Stimulated activated CD8-positive, alpha-beta memory T cell treated with anti-CD3 and anti-CD28 coated beads, Interleukin-4, amount 100 ng/mL, for 24 hours (primary cell): ENCODE measurements at places on chromosomes 11 and 22.

GRCh38 chr11:3824714-3825472 is 15.9 kb downstream of the RHOG start:
- peak; percentile 70 for DNase-seq

- no peak for DNase-seq
These were observed 13.4 kb upstream of the NECTIN1 start for GRCh38 chr11:119742263-119742861.

DNA sequence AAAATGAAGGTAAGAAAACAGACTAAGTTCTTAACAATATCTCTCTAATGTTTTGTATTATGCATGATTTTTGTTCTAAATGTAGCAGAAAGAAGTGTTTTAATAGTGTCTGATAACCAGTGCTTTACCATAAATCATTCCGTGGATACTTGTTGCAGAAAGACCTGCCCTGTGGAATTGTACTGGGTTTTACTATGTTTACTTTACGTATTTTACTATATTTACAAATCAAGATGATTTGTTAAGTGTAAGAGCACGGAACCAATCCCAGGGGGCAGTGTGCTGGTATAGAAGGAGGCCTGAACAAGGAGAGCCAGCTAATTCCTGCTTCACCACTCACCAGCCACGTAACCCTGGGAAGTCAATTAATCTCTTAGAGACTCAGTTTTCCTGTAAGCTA is 1.4 kb downstream of the HTR3B start:
- DNase-seq: no peak

GRCh38 chr11:17132654-17133053 is 55.2 kb upstream of the RPS13 start:
- DNase-seq: no peak

DNA sequence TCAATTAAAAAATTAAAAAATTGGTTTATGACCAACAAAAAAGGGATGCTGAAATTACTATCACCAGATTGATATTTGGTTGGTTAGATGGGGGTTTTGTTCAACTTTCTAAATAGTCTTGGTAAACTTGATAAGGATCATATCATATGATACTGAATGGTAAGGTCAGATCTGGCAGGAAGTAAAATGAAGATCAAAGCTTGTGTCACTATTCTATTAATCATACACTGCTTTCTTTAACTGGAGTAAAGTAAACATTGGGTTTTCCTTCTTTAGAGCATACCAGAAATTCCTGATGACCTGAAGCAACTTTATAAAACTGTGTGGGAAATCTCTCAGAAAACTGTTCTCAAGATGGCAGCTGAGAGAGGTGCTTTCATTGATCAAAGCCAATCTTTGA is 40.2 kb downstream of the RRM1 start:
- no peak for DNase-seq

DNA sequence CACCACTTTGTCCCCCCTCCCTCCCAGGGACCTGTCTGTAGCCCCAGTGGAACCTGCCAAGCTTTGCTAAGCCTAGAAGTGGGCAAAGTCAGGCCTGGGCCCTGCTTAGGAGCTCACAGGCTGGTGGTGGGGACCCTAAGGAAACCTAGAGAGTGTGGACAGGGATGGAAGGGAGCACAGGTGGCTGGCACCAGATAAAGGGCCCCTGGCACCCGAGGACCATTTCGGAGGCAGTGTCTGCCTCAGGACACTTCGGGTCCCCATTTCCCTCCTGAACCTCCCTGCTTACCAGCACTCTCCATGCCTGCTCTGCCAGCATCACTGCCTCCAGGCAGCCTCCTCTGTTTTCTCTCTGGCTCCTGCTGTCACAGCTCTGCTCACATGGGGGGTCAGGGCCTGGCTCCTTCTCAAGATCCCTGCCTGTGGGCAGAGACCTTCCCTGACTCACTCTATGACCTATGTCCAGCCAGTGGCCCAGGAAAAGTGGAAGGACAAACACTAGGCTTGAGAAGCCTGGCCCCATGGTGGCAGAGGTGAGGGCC is 13.6 kb upstream of the OMP start:
- no peak for DNase-seq

GRCh38 chr22:28920757-28921584 is 37.6 kb downstream of the ZNRF3 start:
- no peak for DNase-seq

- no peak for DNase-seq
These were observed 426.6 kb downstream of the BRD1 start for GRCh38 chr22:49400941-49401598.

GRCh38 chr11:69704508-69705253 is 859 bp upstream of the FGF19 start:
- no peak for DNase-seq

DNA sequence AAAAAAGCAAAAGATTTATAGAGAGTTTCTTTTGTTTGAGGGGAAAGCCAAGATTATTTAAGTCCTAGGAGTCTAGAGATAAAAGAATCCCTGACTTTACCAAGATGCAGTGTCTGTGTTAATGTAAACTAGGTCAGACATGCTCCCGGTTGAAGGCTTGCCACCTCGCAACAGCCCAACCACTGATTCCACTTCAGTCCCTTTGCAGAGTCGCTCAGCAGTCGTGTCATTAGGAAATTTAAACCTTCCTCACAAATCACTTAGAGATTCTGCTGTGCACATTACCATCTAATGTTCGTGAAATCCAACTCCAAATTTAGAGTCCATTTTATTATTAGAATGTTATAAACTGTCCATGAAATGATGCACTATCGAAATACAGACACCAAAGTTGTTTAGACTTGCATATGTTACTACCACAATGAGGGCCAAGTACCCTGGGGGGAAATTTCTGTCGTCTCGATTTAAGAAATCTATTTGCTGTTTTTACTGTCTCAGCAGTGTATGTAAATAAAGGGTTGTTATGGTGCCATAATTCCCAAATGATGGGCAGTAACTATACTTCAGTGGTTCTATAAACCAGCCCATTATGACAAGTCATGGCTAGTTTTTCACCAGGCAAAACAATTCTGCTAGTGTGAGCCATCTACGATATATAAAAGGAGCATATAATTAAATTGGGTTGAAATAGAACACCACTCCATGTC is 101.4 kb upstream of the MTNR1B start:
- DNase-seq: no peak

DNA sequence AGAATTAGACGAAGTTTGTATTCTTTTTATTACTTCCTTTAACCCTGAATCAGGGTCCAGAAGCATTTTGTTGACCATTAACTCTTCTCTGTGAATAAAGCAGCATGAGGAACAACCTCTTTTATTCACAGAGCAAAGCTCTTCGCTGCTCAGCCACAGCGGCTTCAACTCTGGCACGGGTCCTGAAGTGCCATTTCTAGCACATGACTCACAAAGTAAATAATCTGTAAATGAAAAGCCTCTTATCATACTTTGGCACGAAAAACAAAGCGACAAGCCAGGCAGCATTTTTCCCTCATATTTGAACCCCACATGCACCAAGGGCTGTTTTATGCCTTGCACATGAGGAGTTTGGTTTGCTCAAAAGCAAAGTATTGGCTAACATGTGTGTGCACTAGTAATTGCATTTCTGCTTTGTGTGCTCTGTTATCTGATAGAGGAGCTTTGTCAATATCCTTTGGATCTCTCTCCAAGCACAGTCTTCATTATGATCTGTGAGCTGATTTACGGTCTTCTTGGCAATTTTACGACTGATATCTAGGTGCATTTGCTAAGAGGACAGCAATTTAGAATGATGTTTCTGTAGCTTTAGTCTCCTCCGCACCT is 33.0 kb upstream of the APOBEC3A start:
- DNase-seq: no peak

DNA sequence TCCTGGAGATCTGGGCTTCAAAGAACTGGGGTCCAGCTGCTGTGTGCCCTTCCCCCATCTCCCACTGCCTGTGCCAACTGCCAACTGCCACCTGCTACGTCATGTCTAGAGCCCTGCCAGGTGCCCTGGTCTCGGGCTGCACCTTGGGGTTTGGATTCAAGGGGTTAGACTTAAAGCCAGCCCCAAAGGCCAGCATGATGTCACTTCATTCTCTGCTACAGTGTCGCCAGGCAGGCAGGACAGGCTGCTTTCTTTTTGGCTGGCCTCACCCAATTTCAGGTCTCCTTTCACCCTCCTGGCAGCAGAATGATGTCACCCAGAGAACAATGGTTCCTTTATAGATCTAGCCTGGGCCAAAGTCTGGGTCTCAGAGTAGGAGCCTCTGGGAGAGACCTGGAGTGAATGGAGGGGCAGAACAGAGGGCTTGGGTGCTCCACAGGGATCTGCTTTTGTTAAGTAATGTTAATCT is 79.5 kb upstream of the CRYBB3 start:
- no peak for DNase-seq

DNA sequence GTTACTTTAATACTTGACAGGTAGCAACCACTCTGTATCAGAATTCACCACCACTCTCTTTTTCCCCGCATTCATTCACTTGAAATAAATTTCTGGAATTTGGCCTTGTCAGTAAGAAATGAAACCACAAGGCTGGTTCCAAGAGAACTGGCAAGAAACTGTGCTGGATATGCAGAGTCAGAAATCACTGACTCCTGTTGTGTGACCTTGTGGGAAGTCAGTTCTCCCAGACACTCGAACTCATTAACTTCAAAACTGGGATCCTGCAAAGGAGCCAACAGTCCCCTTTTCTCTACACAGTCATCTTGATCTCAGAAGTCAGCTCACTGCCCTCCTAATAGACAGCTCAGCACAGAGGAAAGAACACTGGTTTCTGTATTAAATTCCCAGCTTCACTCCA is 142.7 kb downstream of the LRRC4C start:
- DNase-seq: no peak

DNA sequence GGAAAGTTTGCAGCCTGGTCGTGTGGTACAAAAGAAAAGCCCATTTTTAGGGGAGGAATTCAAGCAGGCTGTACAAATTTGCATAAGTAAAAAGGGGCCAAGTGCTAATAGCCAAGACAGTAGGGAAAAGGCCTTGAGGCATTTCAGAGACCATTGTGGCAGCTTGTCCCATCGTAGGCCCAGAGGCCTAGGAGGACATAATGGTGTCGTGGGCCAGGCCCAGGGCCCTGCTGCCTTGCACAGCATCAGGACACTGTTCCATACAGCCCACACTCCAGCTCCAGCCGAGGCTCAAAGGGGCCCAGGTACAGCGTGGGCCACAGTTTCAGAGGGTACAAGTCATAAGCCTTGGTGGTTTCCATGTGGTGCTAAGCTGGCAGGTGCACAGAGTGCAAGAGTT is 106.9 kb downstream of the GRIK4 start:
- DNase-seq: no peak

DNA sequence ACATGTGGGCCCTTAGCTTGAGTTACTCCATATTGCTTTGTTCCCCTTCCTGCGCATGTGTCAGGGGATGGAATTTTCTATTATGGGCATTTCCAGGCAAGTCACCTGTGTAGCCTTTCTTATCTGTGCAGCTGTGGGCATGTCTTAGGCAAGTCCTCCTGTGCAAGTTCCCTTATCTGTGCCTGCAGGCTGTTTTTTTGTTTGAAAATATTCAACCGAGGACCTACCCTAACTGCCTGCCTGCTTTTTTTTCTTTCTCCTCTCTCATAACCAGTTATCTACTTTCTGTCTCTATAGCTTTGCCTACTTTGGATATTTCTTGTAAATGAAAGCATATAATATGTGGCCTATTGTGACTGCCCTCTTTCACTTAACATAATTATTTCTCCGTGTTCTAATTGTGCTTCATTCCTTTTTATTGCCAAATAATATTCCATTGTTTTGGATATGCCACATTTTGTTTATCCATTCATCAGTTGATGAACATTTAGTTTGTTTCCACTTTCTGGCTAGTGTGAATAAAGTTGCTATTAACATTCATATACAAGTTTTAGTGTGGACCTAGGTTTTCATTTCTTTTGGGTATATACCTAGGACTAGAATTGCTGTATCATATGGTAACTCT is 83.6 kb upstream of the CADM1 start:
- no peak for DNase-seq

DNA sequence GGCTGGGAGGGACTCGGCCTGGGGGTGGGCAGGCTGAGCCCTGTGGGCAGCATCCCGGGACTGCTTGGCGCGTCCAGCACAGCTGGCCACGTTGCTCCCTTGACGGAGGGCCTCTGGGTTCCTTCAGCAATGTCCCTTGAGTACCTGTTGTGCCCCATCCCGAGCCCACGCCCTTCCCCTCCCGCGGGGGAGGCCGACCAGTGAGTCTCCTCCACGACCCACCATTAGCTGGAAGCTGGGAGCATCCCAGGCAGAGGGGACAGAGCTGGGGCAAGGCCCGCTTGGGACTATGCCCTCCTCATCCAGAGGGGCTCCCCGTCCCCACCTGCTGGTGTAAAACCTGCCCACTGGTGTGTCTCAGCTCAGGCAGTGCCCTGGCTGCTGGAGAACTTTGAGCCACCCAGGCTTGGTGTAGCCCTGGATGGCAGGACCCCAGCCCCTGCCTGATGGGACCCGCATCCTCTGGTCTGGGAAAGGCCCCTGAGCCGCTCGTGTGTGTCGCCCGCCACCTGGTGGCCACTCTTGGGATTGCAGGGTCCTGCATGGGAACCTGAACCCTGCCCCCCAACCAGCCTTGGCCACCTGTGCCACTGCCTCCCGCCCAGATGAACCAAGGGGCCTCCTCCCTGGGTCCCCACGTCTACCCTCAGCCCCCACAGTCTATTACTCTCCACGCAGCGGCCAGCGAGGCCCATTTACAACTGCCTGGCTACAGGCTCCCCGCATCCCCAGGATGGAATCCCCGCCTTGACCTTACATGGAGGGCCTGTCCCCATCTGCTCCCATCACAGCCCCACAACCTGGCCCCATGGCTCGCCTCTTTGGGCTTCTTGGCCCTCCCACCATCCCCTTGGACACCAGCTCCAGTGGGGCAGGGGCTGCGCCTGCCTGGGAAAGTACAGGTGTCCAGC is 16.6 kb upstream of the ARHGAP8 start:
- peak; percentile 78 for DNase-seq

GRCh38 chr11:8283465-8284230 is 20.0 kb upstream of the LMO1 start:
- DNase-seq: no peak

DNA sequence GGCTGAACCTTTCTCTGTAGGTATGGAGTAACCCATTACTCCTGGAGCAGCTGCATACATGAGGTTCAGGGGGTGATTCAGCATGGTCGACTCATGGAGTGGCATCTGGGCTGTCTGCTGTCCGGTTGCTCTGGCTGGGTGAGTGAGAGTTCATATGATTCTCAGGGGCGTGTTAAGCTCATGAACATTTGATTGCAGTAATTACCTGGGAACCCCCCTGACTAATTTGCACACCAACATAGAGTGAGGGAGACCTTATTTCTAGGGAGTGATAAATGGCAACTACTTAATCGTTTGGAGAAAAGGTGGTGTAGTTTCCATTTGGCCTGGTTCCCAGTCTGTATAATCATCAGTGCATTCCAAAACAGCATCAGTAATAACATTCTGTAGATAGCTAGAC is 661.9 kb downstream of the ETS1 start:
- DNase-seq: no peak

- no peak for DNase-seq
These were observed 9.2 kb downstream of the THYN1 start for GRCh38 chr11:134243913-134244312.

GRCh38 chr11:63783925-63784592 is 15.5 kb upstream of the ZFTA start:
- no peak for DNase-seq

- DNase-seq: peak; percentile 77
These were observed at the start of gene FERMT3 for GRCh38 chr11:64206457-64207255. FERMT3 (plus strand) TSS chr11:64206721; CDS start chr11:64207365, 644 bp downstream.
